ENCODE measurements at places on chromosomes 3 and 15. TPM values are rescaled to one million over a fixed set of nuclear protein-coding genes. Genes with fewer than 3 reads are reported as not detected.

LRRC15 gene
- polyA plus RNA-seq = 0.07 TPM

GLDN gene
- 10.5 TPM for polyA plus RNA-seq

SATB1 gene
- polyA plus RNA-seq = 11.4 TPM

DNA sequence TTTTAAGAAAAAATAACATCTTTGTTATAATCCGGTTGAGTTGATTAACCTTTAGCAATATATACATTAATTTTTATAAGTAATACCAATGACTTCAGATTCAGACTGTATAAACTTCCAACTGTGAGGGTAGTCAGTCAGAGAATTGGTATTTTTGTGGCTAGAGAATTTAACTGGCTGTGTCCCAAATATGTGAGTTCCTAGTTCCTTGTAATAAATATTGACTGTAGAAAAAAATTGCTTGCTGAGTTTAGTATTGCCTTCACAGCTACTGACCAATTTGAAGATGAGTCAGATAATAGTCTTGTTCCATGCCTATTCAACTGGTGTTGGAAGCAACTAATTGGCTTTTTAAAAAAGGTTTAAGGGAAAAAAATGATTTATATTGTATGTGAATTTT is 210.8 kb downstream of the GAP43 start:
- no peak for DNase-seq

DNA sequence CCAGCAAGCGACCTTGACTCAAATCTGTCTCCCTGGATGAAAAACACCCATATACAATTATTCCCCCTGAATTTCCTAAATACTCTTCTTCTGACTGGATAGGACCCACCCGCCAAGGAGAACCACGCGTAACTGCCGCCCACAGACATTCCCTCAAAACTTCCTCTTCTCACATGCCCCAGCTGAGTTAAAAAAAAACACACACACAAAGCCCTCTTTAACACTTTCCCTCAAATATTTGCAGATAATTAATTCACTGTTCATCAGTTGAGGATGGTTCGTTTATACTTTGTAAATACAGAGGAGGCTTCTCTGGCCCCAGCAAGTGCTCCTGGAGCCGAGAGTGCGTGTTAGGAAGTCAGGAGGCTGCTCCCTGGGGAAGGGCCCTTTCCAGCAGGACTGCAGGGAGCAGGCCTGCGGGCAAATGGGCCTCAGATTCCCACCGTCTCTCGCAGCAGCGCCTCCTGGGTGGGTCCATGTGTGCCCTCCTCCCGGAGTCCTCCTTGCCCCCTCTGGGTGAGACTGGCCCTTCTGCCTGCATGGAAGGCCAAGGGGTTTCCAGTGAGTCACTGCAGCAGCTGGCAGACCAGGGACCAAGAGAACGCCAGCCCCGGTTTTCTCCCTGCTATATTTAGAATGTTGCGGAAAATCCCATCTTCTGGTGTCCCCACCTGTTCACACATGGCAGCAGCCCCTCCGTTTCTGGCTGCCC is 46.8 kb downstream of the MGLL start:
- no peak for DNase-seq

PLA2G4F gene
- polyA plus RNA-seq = 18.9 TPM

DNA sequence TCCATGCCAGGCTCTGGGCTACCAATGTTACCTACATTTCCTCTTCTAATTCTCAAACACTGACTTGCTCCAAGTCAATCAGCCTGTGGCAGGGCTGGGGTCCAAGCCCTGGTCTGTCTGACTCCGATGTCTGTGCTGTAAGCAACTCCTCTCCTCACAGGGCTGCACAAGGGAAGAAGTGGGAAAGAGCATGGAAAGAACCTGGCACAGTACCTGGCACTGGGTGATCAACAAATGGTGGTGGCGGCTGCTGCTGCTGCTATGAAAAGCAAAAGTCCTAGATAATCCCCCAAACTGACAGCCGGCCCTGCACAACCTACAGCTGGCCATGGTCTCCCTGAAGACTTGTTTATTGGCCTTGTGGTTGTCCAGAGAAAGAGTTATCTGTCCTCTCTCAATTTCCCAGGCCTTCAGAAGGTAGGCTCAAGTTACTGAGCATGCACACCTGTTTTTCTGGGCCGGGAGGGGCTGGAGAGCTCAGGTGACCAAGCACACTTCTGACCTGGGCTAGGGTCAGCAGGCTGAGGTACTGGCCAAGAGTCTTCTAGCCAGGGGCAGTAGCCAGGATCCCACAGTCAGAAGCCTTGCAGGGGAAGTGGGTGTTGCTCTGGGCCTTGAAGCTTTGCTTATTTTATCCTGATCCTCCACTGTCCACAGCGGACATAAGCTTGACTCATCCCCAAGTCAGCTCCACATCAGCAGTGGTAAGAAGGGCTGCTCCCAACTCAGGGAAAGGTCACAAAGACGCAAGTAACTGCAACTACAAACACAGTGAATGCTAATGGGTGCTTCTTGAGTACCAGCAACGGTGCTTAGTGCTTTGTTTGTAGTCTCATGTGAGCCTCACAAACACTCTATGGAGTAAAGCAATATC is 35.3 kb upstream of the KY start:
- DNase-seq = no peak

DNA sequence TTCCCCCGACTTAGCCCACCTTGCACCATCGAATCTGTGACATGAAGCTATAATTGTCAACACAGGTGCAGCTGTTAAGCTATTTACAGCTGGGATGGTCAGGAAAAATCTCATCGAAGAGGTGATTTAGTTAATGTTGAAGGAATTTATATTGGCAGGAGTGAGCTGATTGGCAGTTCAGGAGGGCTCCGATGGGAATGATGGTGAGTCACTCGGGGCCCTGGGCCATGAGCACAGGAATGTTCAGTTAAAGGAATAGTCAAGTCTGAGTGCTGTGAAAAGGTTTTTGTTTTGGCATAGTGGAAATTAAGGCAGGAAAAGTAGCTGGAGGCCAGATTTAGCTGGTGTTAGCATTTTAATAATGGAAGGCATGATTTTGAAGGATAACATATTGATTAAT is 95.7 kb downstream of the OXSM start:
- no peak for DNase-seq

ADCY5 gene
- 1.2 TPM for polyA plus RNA-seq

THSD4 gene
- 8.2 TPM for polyA plus RNA-seq

Data from lung (tissue), 17 donors.